Neural progenitor cell (in vitro differentiated cells): ENCODE measurements at places on chromosomes 3 and 15. TPM values are rescaled to one million over a fixed set of nuclear protein-coding genes. Genes with fewer than 3 reads are reported as not detected.

DNA sequence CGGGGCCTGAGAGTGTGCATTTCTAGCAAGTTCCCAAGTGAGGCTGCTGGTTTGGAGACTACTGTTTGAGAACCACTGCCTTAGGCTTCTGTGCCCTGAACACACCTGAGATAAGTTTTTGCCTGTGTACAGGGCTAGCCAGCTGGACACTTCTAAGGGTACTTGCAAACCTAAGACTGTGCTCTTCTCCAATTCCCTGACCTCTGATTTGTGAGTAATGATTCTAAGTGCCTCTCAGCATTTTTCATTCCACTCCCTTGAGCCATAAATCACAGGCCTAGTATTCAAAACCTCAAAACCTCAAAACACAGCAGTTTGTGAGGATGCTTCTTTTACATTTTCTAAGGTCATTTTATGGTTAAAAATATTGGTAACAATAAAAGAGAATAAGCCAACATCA is 148.4 kb downstream of the CHST2 start:
- no peaks in the 10 kb centered on the region for H3K4me1 ChIP-seq
- no peak overlapping the region for H3K4me3 ChIP-seq
- no peaks in the 10 kb centered on the region for H3K36me3 ChIP-seq
- H3K27me3 ChIP-seq: no peaks in the 10 kb centered on the region

DNA sequence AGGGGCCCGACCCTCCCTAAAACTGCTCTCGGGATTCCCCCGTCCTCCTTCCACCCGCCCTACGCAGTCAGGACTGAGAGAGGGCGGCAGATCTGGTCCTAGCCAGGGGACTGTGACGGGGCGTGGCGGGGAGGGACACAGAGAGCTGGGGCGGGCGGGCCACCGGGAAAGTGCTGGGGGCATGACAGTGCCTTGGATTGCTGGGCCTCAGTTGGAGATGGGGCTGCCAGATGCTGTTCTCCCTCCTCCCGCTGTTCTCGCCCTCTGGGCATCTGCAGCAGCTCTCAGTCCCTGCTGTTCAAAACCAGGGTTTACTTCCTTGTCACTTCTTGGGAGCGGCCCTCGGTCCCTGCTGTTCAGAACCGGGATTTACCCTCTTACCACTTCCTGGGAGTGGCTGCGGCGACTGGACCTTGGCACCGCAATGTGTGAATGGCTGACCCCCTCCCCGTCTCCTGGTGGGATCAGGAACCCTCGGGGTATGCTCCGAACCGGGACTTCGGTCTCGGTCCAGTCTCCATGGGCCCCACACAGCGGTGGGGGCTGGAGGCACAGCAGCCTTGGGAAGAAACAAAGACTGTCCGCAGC is 1.8 kb upstream of the RPP25 start:
- no peaks in the 10 kb centered on the region for H3K36me3 ChIP-seq
- H3K4me1 ChIP-seq: peaks cover 28% of the 10 kb centered on the region
- peaks cover 89% of the 10 kb centered on the region for H3K27me3 ChIP-seq
- peak overlapping the region; percentile 49 for H3K4me3 ChIP-seq

- peaks cover 54% of the 10 kb centered on the region for H3K4me1 ChIP-seq
- no peak overlapping the region for H3K27ac ChIP-seq
- DNase-seq: no peak
These were observed 4.7 kb downstream of the FOXL2 start for GRCh38 chr3:138942271-138942670.

Gene HIGD2B
- total RNA-seq: not detected in 2 replicates

GRCh38 chr3:121835465-121835801 is 424 bp downstream of the EAF2 start:
- H3K36me3 ChIP-seq: peaks cover 17% of the 10 kb centered on the region
- DNase-seq: no peak
- peaks cover 20% of the 10 kb centered on the region for H3K27me3 ChIP-seq
- no peak overlapping the region for H3K27ac ChIP-seq

Gene GRM2
- 1.9 and 4.9 TPM in 2 replicates for total RNA-seq

GRCh38 chr15:52540374-52541012 is 11.8 kb upstream of the MYO5A start:
- H3K27ac ChIP-seq: no peak overlapping the region
- H3K4me3 ChIP-seq: no peak overlapping the region
- H3K27me3 ChIP-seq: no peaks in the 10 kb centered on the region

DNA sequence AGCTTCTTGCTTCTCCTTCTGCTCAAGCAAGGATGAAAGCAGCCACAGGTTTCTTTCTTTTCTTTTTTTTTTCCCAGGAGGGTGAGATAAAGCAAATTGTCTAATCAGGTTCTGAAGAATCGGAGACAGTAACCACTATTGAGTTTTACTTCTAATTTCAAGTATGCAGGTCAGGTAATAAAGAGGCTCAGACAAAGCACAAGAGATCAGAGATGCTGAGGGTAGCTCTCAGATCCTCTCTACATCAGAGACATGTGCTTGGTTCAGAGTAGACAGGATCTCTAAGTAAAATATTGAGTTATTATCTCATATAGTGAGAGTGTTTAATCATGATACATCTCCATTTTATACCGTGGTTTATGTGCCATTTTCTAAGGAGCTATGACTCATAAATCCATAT is 168.5 kb downstream of the NFKBIZ start:
- no peak overlapping the region for H3K4me3 ChIP-seq
- H3K4me1 ChIP-seq: no peaks in the 10 kb centered on the region
- no peak for DNase-seq
- H3K36me3 ChIP-seq: no peaks in the 10 kb centered on the region
- no peaks in the 10 kb centered on the region for H3K27me3 ChIP-seq

DNA sequence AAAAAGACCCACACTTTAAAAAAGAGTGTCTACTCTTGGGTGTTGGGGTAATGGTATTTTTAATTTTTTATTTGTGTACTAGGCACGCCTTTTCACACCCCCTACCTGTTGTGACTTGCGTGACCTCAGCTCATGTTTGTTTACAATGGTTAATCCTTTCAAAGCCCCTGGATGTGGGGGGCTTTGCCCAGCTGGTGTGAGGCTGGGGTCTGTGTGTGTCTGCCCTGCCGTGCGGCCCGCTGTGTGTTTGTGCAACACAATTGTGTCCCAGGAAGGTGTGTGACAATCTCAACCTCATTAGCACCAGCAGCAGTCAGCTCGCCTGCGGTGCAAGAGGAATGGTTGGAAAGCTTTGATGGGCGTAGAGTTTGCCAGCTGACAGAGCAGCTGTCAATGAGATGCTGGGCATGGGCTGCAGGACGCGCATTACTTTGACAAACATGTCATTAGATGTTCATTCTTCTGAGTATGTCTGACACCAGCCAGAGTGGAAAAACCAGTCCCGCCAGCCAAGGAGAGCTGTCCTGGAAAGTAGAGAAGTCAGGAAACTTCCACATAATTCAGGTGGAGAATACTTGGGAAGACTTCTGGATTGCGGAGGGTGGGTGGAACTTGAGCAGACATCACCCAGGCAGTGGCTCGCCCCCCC is 9.6 kb downstream of the LRRK1 start:
- peaks cover 16% of the 10 kb centered on the region for H3K27me3 ChIP-seq
- no peak overlapping the region for H3K4me3 ChIP-seq
- H3K27ac ChIP-seq: no peak overlapping the region
- no peaks in the 10 kb centered on the region for H3K36me3 ChIP-seq
- peaks cover 16% of the 10 kb centered on the region for H3K4me1 ChIP-seq

Gene ROBO1
- total RNA-seq: 168 and 169 TPM in 2 replicates

Gene PCOLCE2
- total RNA-seq: 18.2 and 32.5 TPM in 2 replicates

DNA sequence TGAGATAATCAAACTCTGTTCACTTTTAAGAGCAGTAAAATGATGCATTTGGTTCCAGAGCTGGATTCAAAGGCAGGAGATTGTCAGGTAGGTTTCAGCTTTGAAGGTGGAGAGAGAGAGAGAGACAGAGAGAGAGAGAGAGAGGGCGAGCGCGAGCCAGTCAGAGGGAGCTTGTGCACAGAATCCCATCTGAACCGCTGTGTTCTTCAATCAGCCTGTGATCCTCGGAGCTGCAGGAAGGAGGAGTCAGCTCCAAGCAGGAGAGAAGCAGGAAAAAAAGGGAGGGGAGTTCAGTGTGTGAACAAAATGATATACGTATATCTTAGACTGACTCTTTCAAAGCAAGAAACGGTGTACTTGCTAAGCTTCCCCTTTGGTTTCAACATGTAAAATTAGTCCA is at the start of gene GPR149:
GPR149 (minus strand) TSS at position 177 of the 400 bp plus-strand sequence. CDS start 575 bp downstream, outside the sequence.
- peak within 1 kb of the TSS; percentile 54 for H3K4me3 ChIP-seq
- no peaks in the 10 kb centered on the region for H3K36me3 ChIP-seq
- peaks cover 11% of the 10 kb centered on the region for H3K4me1 ChIP-seq
- no peak within 1 kb of the TSS for H3K27ac ChIP-seq
- peaks cover 69% of the 10 kb centered on the region for H3K27me3 ChIP-seq
- DNase-seq: peak; percentile 70

DNA sequence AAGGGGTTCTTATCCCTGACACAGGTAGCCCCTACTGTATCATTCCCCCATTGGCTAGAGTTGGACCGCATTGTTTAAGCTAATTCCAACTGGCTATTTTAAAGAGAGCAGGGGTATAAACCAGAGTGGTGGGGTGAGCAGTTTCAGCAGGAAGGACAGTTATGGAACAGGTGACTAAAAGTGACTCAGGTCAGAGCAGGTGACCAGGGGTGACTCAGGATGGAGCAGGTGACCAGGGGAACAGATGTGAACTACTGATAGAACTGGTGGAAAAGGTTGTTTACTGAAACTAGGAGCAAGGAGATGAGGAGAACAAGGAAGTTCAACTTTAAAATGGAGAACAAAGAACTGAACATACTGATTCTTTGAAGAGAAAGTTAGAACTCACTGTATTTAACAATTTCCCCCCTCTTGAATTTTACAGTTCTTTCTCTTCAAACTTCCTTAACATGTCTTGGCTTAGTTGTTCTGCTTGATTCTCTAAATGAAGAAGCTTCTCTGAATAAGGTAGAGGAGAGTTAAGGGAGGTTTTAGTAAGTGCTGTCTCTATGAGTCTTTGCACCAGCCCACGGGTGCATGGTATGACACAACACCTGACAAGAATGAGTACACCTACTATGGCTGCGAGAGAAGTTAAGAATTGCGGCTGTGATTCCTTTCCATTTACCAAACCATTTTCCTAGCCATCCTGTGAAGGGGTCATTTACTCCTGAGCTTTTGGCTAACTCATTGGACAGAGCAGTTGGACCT is 83.4 kb upstream of the WNT7A start:
- H3K36me3 ChIP-seq: no peaks in the 10 kb centered on the region
- H3K27me3 ChIP-seq: no peaks in the 10 kb centered on the region
- no peaks in the 10 kb centered on the region for H3K4me1 ChIP-seq
- H3K27ac ChIP-seq: no peak overlapping the region

Gene GP9
- not detected in 2 replicates for total RNA-seq

Gene WDR72
- total RNA-seq: 2.3 and 4.6 TPM in 2 replicates

Gene DNAH1
- 0.80 and 2.1 TPM in 2 replicates for total RNA-seq

DNA sequence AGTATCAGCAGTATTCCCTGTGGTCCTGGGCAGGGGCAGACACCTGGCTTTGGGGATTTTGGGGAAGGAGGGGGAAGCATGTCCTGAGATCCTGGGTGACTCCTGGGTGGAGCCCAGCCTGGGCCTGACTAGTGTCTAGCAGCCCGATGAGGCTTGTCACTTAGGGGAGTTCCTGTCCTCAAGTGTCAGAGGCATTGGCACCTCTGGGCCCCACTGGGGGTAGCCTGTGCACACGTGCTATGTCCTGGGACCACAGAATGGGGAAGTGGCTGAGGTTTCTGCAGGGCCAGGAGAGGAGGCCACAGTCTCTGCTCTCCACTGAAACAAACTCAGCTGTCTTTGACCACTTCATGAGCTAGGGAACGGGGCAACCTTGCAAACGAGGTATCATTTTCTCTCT is 31.5 kb upstream of the ADCY5 start:
- H3K4me1 ChIP-seq: peaks cover 3% of the 10 kb centered on the region
- DNase-seq: no peak
- no peaks in the 10 kb centered on the region for H3K36me3 ChIP-seq
- H3K27ac ChIP-seq: no peak overlapping the region

Gene TMEM158
- total RNA-seq: 2.7 and 5.5 TPM in 2 replicates

Gene ZNF385D
- 1.9 and 4.4 TPM in 2 replicates for total RNA-seq

- H3K4me3 ChIP-seq: no peak overlapping the region
- no peaks in the 10 kb centered on the region for H3K36me3 ChIP-seq
- no peak for DNase-seq
- H3K27me3 ChIP-seq: no peaks in the 10 kb centered on the region
These were observed 103.4 kb downstream of the IGF1R start for GRCh38 chr15:98751767-98752166.

DNA sequence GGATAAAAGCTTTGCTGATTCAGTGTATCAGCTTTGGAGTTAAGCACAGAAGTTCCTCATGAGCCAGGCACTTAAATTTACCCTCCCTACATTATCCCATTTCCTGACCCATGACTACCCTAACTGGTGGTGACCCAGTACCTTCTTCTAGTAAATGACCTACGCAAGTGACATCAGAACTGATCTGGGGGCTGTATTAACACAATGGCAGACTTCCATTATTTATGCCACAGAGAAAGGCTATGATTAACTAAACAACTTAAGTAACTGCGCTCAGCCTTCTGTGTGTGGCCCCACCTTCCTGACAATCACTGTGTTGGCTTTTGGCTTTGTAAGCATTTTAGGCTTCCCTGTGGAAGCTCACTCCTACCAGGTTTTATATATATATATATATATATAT is 1.9 kb downstream of the MB21D2 start:
- H3K4me3 ChIP-seq: peak overlapping the region; percentile 92
- H3K4me1 ChIP-seq: peaks cover 24% of the 10 kb centered on the region
- no peak overlapping the region for H3K27ac ChIP-seq
- DNase-seq: peak; percentile 16
- no peaks in the 10 kb centered on the region for H3K36me3 ChIP-seq
- peaks cover 28% of the 10 kb centered on the region for H3K27me3 ChIP-seq

Gene CBLB
- total RNA-seq: 61.2 and 105 TPM in 2 replicates

DNA sequence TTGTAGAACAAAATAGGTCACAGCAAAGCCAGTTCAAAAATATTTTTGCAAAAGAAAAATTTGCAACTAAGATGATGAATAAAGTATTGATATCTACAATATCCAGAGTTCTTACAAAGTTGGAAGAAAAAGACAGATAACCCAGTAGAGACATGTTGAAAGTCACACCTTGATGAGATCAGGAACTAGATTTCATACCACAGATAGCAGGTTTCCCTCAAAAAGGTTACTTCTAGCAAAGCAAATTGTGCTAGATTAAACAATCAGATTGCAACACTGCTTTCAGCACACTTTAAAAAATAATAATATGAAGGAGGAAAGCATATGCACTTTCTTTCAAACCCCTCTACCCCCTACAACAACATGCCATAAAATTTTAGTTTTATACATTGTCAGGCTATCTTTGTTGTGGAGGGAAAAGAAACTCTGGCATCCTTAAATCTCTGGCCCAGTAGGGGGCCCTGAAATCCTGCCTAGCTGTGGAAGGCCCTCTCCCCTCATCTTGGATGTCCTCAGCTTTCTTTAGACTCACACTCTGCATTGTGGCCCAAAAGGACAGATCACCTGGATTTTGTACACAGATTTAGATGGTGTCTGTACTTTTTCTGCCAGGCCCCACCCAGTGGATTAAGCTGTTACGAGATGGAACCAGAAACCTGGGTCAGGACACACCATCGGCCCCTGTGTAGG is 50.9 kb downstream of the CCR3 start:
- DNase-seq: peak; percentile 16
- no peak overlapping the region for H3K4me3 ChIP-seq
- no peaks in the 10 kb centered on the region for H3K27me3 ChIP-seq
- no peak overlapping the region for H3K27ac ChIP-seq
